Metanephros (tissue), 2 donors: ENCODE measurements at places on chromosomes 1 and 21. TPM values are rescaled to one million over a fixed set of nuclear protein-coding genes. Genes with fewer than 3 reads are reported as not detected.

Gene S100A6
- total RNA-seq = 221 TPM

Gene SYPL2
- 25.6 TPM for total RNA-seq

Gene SYT6
- total RNA-seq = 1.2 TPM

Gene TMEM167B
- 25.9 TPM for total RNA-seq

Gene ICOSLG
- total RNA-seq = 4.5 TPM

Gene RGSL1
- total RNA-seq = not detected

Gene HJV
- total RNA-seq = 80.0 TPM

Gene PADI4
- 17.7 TPM for total RNA-seq

Gene NES
- total RNA-seq = 62.2 TPM

Gene SPATA21
- total RNA-seq = not detected

Gene OXCT2
- 1.3 TPM for total RNA-seq

Gene FAM163A
- total RNA-seq = 0.53 TPM

Gene DPYD
- total RNA-seq = 25.2 TPM

Gene MEGF6
- total RNA-seq = 29.9 TPM

Gene TCP10L
- total RNA-seq = 2.4 TPM

Gene APCS
- total RNA-seq = not detected

Gene MFSD2A
- total RNA-seq = 4.4 TPM

Gene CFHR3
- total RNA-seq = 0.23 TPM
